ENCODE measurements at places on chromosomes 11 and 22.

DNA sequence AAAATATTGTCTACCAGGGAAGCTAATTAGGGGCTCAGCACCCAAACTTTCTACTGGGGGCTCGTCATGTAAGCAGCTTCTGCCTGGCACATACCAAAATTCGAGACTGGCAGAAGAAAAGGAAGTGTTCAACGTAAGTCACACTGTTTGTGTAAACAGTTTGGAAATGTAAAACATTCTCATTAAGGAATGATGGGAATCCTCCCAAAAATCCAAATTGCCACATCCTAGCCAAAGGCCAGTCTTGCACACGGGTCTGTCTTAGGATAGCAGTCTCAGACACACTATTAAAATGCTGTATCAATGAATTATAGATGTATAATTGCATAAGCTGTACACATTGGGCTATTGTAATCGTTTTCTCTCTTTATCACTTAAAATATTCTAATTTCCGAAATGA is 28.9 kb downstream of the CUL5 start:
- DNase-seq: no peak

DNA sequence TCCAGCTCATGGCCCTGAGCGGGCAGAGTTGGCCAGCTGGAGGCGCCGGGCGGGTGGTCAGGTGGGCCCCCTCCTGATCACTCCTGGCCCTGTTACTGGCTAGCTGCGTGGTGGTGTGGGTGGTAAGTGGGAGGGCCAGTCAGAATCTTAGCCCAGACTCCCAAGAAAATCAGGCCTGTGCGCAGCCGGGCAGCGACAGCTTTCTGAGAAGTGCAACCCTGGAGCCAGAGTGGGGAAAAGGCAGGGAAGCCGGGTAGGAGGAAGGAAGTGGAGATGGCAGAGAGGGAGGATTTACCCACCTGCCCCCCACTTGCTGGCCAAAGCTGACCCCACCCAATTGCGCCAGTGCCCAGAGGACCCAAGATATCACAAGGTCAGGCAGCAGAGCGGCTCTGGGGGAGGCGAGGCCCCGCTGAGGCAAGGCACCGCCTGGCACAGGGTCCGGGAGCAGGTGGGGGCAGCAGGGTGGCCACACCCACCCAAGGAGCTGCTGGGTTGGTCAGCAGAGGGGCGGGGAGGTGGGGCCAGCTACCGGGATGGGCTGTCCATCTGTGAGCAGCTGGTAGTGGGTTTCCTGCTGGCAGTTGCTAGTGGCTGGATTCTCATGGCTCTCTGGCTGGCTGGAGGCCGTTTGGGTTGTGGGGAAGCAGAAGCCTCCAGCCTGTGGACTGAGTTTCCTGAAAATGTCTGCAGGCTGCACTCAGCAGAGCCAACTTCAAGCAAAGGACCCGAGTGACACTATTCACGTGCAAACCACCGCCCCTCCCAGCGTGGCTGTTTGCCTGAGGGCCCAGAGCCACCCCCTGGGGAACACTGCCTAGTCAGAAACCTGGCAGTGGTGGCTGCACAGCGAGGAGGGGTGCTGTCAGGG is 196.4 kb downstream of the IGLL1 start:
- no peak for DNase-seq

DNA sequence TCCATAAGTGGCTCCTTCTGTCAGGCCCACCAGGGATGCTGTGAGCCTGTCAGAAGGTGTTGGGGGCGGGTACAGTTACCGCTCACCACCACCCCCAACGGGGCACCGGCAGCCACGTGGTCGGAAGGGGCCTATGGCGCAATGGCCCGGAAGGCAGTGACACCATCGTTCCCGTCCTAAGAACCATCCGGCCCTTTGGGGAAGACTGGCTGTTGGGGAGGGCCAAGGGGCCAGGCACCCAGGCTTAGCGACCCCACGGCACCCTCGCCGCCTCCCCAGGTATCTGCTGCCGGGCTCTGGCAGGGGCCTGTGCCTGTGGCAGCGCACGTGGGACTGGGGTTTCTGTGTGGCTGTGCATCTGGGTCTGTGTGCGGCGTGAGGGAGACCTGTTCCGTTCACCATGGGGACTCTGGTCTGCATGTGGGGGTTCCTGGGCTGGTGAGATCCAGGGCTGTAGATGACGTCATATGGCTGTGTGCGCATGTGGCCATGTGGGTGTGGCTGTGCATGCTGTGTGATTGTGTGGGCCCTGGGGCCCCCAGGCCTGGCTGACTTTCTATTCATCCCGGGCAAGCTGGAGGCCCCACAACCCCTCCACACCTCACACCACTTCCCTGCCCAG is 717 bp downstream of the OSM start:
- no peak for DNase-seq

DNA sequence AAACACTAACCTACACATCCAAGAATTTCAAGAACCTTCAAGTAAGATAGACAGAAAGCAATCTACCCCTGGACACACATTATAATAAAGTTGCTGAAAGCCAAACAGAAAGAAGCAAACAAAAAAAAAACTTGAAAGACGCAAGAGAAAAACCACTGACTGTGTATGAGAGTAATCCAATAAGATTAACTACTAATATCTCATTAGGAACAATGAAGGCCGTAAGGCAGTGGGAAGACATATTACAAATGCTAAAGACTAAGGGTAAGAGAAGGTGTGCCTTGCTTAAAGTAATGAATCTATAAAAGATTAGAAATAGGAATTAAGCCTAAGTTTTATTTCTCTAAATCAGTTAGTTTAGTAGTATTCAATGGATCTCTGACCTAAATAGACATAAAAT is 1109.1 kb downstream of the JRKL start:
- no peak for DNase-seq

- DNase-seq: no peak
These were observed 139.3 kb upstream of the LDLRAD3 start for GRCh38 chr11:35804451-35805040.

All from NCI-H748 treated with DMSO at 0.1 percent for 48 hours (cell line).